ENCODE measurements at places on chromosomes 16 and 17. TPM values are rescaled to one million over a fixed set of nuclear protein-coding genes. Genes with fewer than 3 reads are reported as not detected.

SOX15 gene
- 1.3 TPM for total RNA-seq

SHISA6 gene
- not detected for total RNA-seq

SRL gene
- total RNA-seq: 0.26 TPM

CYB5D1 gene
- 6.4 TPM for total RNA-seq

KRT222 gene
- 1.2 TPM for total RNA-seq

G6PC1 gene
- not detected for total RNA-seq

RCVRN gene
- total RNA-seq: not detected

MT4 gene
- total RNA-seq: not detected

TMC6 gene
- total RNA-seq: 292 TPM

TP53TG3C gene
- total RNA-seq: not detected

TBX6 gene
- 2.6 TPM for total RNA-seq

FLII gene
- total RNA-seq: 355 TPM

TRIM16 gene
- total RNA-seq: 25.2 TPM

MYH13 gene
- total RNA-seq: 0.05 TPM

PDILT gene
- total RNA-seq: not detected

SLFN14 gene
- 0.95 TPM for total RNA-seq

NUPR1 gene
- not detected for total RNA-seq

KRTAP4-4 gene
- total RNA-seq: not detected

KRT31 gene
- total RNA-seq: not detected

PROCA1 gene
- 12.0 TPM for total RNA-seq

TPSAB1 gene
- total RNA-seq: not detected

CES3 gene
- total RNA-seq: 2.5 TPM

GRAPL gene
- total RNA-seq: 38.3 TPM

FSCN2 gene
- 1.5 TPM for total RNA-seq

HSD17B1 gene
- 0.64 TPM for total RNA-seq

CRYM gene
- 3.7 TPM for total RNA-seq

OR1E1 gene
- total RNA-seq: not detected
